Ovary (tissue), 10 donors: ENCODE measurements at places on chromosomes 6 and 20. TPM values are rescaled to one million over a fixed set of nuclear protein-coding genes. Genes with fewer than 3 reads are reported as not detected.

PPP1R14C gene
- total RNA-seq = 0.12 TPM

DNA sequence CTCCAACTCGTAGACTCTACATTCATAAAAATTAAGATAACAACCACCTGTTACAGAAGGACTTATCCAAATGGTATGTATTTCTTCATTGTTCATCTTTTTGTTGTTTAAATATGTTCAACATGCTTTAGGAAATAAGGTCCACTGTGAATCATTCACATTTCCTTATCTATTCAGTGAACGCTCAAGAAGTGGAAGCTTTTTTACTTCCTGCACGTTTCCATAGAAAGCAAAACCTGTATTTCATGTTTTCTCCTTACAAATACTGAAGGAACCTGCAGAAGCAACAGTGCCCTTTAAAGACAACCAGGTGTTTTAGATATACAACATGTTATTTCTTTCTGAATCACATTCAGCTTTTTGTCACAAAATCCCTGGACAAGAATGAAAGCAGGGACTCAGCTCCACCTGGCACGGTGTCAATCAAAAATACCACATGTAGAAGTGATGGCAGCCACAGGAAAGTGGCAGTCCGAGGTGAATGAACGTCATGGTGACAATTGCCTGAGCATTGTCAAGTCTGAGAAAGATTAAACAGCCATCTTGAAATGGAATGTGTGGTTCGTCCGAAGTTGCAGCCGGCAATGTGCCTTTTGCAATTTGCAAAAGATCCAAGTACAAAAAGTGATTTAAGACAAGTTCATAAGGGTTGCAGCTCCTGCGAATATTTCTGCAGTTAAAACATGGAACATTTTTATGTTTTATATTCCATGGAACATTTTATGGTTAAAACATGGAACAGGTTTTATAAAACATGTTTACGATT lies 66.7 kb upstream of the RIPOR2 start:
- no peak for DNase-seq

- no peak for DNase-seq
Observed at GRCh38 chr20:24578567-24579415, 109.4 kb downstream of the SYNDIG1 start.

VSTM2L gene
- not detected for total RNA-seq

- DNase-seq = no peak
Observed at GRCh38 chr6:101399616-101400162, 6.2 kb downstream of the GRIK2 start.
